ENCODE measurements at places on chromosomes 1 and 21. TPM values are rescaled to one million over a fixed set of nuclear protein-coding genes. Genes with fewer than 3 reads are reported as not detected.

Gene IER5
- total RNA-seq = 24.9 TPM

Gene CD101
- total RNA-seq = 3.4 TPM

Gene C1orf198
- total RNA-seq = 2.0 TPM

Gene LCE2B
- total RNA-seq = not detected

Gene HENMT1
- 22.7 TPM for total RNA-seq

Gene SPRR1A
- not detected for total RNA-seq

Gene CYP4B1
- total RNA-seq = not detected

DNA sequence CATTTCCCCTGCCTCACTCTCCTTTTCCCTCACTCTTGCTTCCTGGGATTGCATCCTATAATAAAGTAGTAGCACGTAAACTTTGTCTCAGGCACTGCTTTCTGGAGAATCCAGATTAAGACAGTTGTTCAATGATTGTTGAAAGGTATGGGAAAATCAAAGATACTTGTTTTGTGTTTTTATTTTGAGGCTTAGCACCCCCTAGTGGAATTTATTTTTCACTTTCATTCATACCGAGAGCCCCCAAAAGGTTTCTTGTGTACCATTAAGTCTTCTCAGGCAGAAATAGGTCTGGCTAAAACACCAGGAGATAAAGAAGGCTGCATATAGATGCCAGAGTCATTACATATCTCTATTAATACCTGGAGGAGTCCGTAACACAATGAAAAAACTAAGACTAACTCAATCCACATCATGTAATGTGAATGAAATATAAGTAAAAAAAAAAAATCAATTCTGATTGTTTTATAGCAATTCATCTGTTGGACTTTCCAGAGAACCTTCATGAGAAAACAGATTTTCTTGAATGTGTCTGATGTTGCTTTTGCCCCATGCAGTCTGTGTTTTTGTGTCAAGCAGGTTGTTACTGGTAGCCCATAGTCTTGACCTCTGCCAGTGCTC is 103.5 kb downstream of the RPE65 start:
- no peaks in the 10 kb centered on the region for H3K4me1 ChIP-seq
- no peaks in the 10 kb centered on the region for H3K36me3 ChIP-seq
- H3K27ac ChIP-seq = no peak overlapping the region
- H3K4me3 ChIP-seq = no peak overlapping the region

DNA sequence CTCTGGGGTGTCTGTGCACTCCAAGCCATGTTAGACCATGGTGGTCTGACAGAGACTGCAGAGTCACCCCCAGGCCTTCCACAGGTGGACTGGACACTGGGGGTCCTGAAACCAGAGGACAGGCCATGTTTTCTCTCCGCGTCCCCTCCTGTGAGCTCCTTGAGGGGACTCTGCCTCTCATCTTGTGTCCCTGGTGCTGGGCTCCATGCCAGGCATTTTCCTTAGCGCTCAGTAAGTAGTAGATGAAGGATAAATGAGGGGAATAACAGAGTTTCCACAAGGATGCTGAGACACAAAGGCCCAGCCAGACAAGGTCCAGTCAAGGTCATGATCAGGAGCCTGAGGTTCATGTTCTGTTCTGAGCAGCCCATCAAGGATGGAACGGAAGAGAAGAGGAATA is 57.4 kb downstream of the FAM163A start:
- peak overlapping the region; percentile 20 for H3K27ac ChIP-seq
- no peak overlapping the region for H3K4me3 ChIP-seq
- H3K36me3 ChIP-seq = no peaks in the 10 kb centered on the region
- no peaks in the 10 kb centered on the region for H3K4me1 ChIP-seq

DNA sequence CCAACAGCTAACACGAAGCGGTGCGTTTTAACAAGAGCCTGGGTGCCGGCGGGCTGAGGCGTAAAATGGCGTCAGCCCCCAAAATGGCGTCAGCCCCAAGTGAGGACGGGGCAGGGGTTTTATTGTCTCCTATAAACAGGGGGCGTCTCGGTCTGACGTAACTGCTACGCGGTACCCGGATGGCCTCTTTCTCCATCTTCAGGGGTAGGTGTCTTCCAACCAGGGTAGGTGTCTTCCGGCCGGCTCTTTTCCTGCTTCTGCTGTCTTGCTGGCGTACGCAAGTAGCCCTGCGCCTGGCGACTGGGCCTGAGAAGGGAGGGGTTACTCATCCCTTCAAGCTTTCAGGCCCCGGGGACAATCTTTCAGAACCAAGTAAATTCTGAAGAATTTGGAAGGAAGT is 45.3 kb downstream of the LGR6 start:
- no peak for DNase-seq
- no peaks in the 10 kb centered on the region for H3K36me3 ChIP-seq
- peaks cover 24% of the 10 kb centered on the region for H3K27me3 ChIP-seq
- no peak overlapping the region for H3K27ac ChIP-seq

- H3K4me1 ChIP-seq = peaks cover 5% of the 10 kb centered on the region
- H3K36me3 ChIP-seq = no peaks in the 10 kb centered on the region
- peaks cover 17% of the 10 kb centered on the region for H3K27me3 ChIP-seq
- peak; percentile 80 for DNase-seq
These were observed 9.8 kb downstream of the RAP1GAP start for GRCh38 chr1:21659099-21659923.

DNA sequence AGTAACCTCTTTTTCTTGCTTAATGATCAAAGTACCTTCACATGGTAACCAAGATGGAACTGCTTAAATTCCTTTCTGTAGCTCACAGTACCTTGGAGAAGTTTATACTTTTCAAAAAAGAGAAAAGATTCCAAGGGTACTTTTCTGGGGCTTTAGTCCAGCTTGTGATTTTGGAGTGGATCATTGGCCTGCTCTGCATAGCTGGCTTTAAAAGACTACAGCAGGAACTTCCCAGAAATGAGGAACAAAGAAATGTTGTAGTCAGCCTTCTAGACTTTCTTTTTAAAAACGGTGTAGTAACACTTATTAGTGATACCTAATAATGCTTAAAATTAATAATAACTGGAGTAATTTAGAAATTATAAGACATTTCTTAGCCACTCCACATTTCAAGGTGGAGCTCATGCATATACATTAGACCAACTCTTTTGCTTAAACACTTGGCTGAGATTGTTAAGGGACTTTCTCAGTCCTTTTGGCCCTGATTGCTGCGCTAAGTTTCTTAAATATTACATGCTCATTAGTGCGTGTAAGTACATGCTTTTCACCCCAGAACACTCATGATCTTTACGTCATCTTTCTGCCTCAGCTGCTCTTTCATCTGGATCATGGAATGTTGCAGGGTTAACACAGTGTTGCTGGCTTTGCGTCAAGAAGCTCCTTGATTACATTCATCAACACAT is 57.3 kb downstream of the SDCCAG8 start:
- no peak for DNase-seq
- no peak overlapping the region for H3K4me3 ChIP-seq
- no peak overlapping the region for H3K27ac ChIP-seq
- H3K27me3 ChIP-seq = no peaks in the 10 kb centered on the region
- peaks cover 18% of the 10 kb centered on the region for H3K36me3 ChIP-seq

DNA sequence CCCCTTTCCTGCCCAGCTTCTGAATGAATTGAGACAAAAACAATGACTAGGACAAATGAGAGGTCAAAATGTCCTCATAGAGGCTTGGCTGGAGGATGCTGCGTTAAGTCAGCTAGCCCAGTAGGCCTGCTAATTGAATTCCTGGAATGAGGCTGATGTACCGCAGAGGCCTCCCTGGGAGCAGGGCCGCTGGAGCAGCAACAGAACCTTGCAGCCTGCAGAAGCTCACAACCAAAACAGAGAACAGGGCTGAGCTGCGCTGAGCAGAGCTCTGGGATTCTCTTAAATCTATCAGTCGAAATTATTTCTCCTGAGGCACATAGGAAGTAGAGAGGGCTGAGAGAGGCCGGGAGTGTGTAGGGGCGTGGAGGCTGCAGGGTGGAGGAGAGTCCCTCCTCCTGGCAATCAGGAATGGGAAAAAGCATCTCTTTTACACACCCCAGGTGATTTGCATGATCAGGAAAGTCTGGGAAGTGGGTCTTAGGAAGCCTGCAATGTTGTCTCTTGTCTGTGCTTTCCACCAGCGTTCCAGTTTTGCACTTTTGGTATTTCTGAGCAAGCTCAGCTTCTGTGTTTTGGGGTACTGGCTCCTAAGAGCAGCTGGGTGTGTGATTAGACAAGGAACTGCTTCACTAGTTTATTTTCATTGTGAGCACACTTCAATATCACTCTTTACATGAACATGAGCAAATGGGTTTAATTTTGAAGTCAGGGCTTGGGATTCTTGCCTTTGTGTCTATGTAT is 66.5 kb downstream of the RYR2 start:
- DNase-seq = no peak
- H3K4me1 ChIP-seq = no peaks in the 10 kb centered on the region
- no peaks in the 10 kb centered on the region for H3K27me3 ChIP-seq
- no peaks in the 10 kb centered on the region for H3K36me3 ChIP-seq

- H3K27me3 ChIP-seq = peaks cover 23% of the 10 kb centered on the region
- H3K4me1 ChIP-seq = peaks cover 14% of the 10 kb centered on the region
- H3K36me3 ChIP-seq = no peaks in the 10 kb centered on the region
- no peak for DNase-seq
These were observed 6.5 kb downstream of the SHISA4 start for GRCh38 chr1:201895120-201895665.

DNA sequence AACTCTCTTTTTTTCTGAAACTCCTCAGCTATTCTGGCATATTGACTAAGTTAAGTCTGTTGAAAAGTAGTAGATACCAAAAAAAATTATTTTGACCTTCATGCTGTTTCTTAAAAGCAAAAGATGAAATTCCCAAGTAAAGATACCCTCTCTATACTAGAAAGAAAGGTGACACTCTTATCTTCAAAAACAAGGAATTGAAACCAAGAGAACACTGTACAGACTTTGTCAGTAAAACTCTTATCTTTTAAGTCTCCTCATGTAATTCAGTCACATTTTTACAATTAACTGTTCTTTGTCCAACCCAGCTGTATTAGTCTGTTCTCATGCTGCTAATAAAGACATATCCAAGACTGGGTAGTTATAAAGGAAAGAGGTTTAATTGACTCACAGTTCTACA is 496.2 kb downstream of the LTN1 start:
- no peak overlapping the region for H3K27ac ChIP-seq
- H3K4me3 ChIP-seq = no peak overlapping the region
- H3K27me3 ChIP-seq = peaks cover 4% of the 10 kb centered on the region
- H3K4me1 ChIP-seq = no peaks in the 10 kb centered on the region
- DNase-seq = no peak

DNA sequence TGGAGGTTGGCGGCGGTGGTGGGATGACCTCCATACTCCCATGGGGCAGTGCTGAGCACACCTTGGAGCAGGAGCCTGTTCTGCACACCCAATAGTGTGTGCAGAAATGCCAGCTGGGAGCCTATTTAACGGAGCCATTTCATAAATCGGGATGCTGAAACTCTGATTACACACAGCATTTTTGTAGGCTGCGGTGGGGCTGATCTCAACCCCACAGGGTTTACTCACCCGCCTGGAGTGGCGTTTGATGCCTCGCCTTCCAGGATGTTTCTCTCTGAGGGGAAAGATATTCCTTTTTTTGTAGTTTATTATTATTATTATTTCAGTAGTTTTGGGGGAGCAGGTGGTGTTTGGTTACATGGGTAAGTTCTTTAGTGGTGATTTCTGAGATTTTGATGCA is 82.6 kb upstream of the WDR26 start:
- H3K27me3 ChIP-seq = no peaks in the 10 kb centered on the region
- DNase-seq = no peak
- H3K4me1 ChIP-seq = peaks cover 7% of the 10 kb centered on the region
- no peak overlapping the region for H3K27ac ChIP-seq
- no peak overlapping the region for H3K4me3 ChIP-seq

DNA sequence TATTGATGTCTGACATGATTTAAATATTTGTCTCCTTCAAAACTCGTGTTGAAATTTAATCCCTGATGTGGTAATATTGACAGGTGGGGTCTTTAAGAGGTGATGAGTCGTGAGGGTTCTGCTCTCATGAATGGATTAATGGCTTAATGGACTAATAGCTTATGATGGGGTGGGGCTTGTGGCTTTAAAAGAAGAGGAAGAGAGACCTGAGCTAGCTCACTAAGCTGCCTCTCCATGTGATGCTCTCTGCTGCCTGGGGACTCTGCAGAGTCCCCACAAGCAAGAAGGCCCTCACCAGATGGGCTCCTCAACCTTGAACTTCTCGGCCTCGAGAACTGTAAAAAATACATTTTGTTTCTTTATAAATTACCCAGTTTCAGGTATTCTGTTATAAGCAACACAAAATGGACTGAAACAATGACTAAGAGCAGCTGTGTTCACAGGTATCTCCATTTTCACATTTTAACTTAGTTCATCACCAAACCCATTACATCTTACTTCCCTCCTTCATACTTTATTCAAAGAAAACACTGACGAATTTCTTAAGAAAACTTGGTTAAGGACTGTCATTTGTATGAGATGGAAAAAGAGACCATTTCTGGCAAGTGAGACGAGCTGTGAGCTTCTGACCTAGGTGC is 12.1 kb upstream of the AIM2 start:
- no peaks in the 10 kb centered on the region for H3K36me3 ChIP-seq
- DNase-seq = no peak
- H3K4me3 ChIP-seq = no peak overlapping the region
- peaks cover 46% of the 10 kb centered on the region for H3K4me1 ChIP-seq
- H3K27me3 ChIP-seq = no peaks in the 10 kb centered on the region

DNA sequence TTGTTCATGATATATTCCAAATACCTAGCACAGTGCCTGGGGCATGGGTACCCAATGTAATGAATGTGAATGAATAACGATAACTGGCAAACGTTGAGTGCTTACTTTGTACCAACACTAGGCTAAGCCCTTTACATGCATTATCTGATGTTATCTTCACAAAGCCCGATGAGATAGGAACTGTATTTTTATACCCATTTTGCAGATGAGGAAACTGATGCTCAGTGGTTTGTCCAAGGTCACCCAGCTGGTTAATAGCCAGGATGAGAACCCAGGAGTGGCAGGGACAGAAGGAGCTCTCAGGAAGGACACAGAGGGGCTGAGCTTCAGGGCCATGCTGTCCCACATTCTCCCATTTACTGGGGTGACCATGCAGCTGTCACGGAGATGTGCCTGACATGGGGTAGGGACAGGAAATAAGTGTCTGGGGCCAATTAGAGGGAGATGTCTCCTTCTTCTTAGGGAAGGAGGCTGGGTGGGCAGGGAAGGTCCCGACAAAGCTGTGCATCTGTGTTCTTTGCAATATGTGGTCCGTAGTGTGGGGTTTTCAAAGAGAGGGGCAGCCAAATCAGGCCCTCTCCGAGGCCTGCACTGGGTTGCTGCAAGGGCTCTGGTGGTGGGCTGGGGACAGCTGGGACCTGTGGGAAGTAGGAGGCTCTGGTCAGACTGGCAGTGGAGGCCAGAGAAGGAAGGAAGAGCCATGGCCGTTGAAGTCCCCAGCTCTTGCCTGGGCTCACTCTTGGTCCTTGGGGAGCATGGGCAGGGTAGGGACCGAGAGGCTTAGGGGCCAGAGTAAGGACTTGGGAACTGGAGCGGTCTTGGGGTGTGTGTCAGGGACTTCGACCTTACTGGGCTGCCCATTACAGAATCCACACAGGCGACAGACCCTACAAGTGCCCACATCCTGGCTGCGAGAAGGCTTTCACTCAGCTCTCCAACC is 26.6 kb downstream of the A3GALT2 start:
- H3K36me3 ChIP-seq = peaks cover 20% of the 10 kb centered on the region
- no peak for DNase-seq
- peak overlapping the region; percentile 65 for H3K27ac ChIP-seq
- no peak overlapping the region for H3K4me3 ChIP-seq
- no peaks in the 10 kb centered on the region for H3K27me3 ChIP-seq
- peaks cover 19% of the 10 kb centered on the region for H3K4me1 ChIP-seq
